ENCODE measurements at places on chromosomes 6 and 20.

- DNase-seq, result no peak
Measured at GRCh38 chr6:138396709-138397108, 7.3 kb upstream of the HEBP2 start.

DNA sequence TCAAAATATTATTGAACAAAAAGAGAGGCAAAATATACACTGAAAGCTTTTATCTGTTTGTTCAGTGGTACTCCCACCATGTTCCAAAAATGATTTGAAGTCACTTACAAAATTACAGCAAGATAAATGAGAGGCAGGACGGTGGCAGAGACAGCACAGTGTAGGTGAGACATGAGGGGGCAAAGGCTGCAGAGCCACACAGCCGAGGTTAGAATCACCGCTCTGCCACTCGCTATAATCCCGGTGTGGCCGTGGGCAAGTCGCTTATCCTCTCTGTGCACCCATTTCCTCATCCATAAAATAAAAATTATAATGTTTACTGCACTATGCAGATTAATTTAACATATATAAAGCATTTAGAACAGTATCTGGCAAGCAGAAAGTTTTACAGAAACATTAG, 140.1 kb upstream of the BEND6 start:
- DNase-seq, result no peak

GRCh38 chr6:121497970-121498375, 62.5 kb downstream of the GJA1 start:
- DNase-seq, result no peak

DNA sequence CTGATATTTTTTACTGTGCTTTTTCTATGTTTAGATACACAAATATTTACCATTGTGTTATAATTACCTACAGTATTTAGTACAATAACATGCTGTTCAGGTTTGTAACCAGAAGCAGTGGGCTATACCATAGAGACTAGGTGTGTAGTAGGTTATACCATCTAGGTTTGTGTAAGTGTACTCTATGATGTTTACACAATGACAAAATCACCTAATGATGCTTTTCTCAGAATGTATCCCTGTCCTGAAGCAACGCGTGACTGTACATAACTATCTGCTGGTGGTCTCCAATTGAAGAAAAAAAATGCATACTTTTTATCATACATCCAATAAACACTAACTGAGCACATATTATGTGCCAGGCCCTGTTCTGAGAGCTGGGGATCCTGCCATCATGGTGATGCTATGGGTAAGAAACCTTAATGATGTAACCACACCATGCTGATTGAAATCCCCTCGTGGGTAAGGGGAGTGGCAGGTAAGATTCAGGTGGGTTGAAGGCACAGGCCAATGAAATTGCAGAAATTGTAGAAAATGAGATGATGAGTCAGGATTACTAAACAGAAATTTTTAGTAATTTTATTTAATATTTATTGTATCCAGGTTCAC, 76.8 kb downstream of the FYN start:
- no peak for DNase-seq
